Stimulated activated CD4-positive, alpha-beta T cell treated with anti-CD3 and anti-CD28 coated beads, Interleukin-4, amount 100 ng/mL, for 4 hours (primary cell): ENCODE measurements at places on chromosomes 7 and 10.

DNA sequence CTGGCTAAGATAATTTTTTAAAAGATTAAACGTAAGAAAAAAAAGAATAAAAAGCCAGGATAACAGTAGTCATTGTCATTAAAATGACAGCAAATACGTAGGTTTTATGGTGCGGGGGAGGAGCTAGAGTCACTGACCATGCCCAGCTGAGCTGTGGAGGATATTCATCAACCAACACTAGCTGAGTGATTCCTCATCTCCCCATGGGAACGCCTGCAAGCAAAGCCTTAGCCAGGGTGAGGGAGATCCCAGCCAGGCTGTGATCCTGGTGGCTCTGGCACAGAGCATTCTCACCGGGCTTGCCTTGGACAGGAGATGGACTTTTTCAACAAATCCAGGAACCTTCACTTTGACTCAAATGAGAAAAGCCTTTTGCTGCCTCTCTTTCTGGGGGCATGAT, 94.2 kb downstream of the HIP1 start:
- no peak for DNase-seq

GRCh38 chr10:21747809-21748208, 213.8 kb downstream of the MLLT10 start:
- DNase-seq = no peak

DNA sequence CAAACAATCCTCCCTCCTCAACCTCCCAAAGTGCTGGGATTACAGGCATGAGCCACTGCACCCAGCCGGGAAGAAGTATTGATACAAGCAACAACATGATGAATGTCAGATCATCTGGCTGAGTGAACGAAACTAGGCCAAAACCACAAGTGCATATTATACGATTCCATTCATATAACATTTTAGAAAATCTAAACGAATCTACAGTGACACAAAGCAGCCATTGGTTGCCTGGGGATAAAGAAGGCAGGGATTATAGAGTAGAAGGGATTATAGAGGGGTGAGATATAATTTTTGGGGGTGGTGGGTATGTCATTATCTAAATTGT, 11.5 kb upstream of the RHBDD2 start:
- no peak for DNase-seq

GRCh38 chr7:135745703-135746312, 2.8 kb downstream of the FAM180A start:
- DNase-seq = no peak

GRCh38 chr10:103145860-103146466, 47.1 kb downstream of the NT5C2 start:
- DNase-seq = no peak

DNA sequence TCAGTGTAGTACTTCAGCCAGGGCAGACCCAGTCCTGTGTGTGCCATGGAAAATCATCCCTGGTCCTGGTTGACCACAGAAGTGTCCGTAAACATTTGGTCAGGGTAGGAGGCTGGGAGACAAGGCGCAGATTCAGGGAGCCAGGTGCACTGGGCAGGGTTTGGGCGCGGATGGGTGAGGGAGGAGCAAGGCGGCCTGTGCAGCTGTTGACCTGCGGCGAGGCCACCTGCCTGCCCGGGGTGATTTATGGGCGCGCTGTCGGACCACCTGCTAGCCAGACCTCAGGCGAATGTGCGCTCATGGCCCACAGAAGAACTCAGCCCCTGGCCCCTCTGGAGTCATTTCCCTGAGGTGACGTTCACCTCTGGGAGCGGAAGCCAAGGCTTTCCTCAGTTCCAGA, 6.6 kb downstream of the SFRP5 start:
- DNase-seq = no peak

DNA sequence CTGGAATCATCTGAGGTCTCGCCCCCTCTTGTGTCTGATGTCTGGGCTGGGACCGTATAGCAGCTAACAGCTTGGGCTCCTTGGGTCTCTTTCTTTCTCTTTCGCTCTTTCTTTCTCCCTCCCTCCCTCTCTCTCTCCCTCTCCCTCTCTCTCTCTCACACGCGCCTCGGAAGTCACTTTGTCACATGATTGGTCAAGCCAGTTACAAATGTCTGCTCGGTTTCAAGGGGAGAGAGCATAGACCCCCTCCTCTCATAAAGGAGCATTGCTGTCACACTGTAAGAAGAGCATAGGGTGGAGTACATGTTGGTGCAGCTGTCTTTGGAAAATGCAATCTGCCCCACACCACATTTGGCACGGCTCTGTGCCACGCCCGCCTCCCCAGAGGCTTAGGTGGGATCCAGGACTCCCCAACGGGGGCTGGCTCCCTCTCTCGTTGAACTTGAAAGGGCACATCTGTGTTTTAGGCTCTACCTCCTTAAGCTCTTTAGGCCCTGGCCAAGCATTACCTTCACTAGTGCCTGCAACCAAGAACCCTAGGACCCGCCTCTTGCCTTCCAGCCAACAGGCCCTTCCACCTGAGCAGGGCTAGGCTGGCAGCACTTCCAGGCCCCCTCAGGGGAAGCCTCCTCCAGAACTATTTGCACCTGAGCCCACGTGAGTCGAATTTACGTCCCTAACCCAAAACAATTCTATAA, 61.9 kb upstream of the CACUL1 start:
- no peak for DNase-seq

- DNase-seq = no peak
Measured at GRCh38 chr10:86900955-86901354, 56.5 kb downstream of the MMRN2 start.

- no peak for DNase-seq
Measured at GRCh38 chr7:111955616-111956015, 250.6 kb downstream of the DOCK4 start.

- DNase-seq = no peak
Measured at GRCh38 chr7:131325179-131325840, 2.4 kb upstream of the MKLN1 start.
